ENCODE measurements at places on chromosomes 5 and 9.

- peak; percentile 37 for DNase-seq
Observed at GRCh38 chr5:134543820-134544614, 18.5 kb downstream of the JADE2 start.

- DNase-seq, result no peak
Observed at GRCh38 chr9:128399861-128400260, 20.8 kb upstream of the CERCAM start.

- no peak for DNase-seq
Observed at GRCh38 chr9:35754264-35754663, at the start of gene MSMP. TSS of gene MSMP (minus strand) at chr9:35754276. CDS start at chr9:35754129, 147 bp downstream.

- no peak for DNase-seq
Observed at GRCh38 chr9:8633784-8634183, 834.2 kb upstream of the DMAC1 start.

DNA sequence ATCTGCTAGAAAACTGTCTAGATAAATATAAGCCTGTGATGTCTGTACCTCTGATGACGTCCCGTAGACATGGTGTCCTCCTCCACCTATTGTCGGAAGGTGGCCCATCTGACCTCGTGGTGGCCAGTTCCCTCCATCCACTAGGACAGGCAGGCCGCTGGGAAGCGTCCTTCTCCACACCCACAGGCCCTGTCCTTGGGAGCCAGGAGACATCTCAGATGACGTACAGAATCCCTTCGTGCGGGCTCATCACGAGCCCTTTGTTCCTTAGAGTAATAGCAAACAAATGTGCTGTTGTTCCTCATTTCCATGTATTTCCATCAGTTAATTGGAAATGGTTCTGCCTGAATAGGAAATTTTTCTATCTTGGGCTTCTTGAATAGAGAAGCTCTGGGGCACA, 38.3 kb upstream of the TENT4A start:
- no peak for DNase-seq

GRCh38 chr5:153573326-153574033, 83.0 kb downstream of the GRIA1 start:
- DNase-seq, result no peak

DNA sequence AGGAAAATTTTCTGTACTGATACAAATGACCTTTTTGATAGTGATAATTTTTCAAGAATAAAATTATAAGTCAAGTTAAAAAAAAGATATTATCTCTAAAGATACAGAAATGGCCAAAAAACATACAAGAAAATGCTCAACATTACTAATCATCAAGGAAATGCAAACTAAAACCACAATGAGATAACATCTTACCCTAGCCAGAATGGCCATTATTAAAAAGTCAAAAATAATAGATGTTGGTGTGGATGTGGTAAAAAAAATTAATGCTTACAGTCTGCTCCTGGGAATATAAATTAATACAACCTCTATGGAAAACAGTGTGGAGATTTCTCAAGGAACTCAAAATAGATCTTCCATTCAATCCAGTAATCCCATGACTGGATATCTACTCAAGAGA, 22.9 kb upstream of the PTGER4 start:
- no peak for DNase-seq

DNA sequence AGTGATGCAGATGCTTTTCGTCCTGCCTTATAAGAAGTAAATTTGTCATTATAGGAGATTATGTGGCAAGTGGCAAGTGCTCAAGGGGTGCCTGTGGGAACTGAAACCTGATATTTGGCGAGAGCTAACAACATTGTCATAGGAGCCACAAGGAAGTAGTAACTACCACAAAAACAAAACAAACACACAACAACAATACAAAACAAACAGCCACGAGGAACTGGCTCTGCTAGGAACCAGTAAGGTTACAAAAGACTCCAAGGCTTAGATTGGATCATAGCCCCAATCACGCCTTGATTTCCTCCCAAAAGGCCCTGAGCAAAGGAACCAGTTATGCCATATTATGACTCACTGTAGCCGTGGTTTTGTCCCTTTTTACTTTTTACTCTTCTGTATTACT, 1045.2 kb downstream of the CDH12 start:
- DNase-seq, result no peak

DNA sequence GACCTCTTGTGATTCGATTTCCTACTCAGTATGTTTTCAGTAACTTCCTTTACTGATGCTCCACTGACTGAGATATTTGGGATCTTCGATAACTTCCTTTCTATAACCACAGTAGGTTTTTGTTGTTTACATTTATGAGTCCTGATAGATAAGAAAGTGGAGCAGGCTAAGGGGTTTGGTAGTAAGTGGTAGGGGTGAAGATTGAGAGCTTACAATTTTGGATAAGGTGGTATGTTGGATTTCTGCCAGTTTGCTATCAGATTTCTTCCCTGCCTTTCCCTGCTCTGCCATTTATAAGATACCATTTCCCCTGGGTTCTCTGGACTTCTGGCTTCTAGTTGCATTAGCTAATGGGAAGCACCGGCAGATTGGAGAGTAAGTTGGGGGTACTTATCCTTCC, 7.9 kb upstream of the NDUFS4 start:
- no peak for DNase-seq

- no peak for DNase-seq
Observed at GRCh38 chr5:76679231-76679630, 36.7 kb upstream of the F2R start.

- no peak for DNase-seq
Observed at GRCh38 chr5:143836161-143836725, 24.3 kb downstream of the HMHB1 start.

- DNase-seq, result peak; percentile 10
Observed at GRCh38 chr5:138981586-138981985, 106.5 kb upstream of the LRRTM2 start.

GRCh38 chr5:7910738-7911428, 41.9 kb downstream of the MTRR start:
- no peak for DNase-seq

DNA sequence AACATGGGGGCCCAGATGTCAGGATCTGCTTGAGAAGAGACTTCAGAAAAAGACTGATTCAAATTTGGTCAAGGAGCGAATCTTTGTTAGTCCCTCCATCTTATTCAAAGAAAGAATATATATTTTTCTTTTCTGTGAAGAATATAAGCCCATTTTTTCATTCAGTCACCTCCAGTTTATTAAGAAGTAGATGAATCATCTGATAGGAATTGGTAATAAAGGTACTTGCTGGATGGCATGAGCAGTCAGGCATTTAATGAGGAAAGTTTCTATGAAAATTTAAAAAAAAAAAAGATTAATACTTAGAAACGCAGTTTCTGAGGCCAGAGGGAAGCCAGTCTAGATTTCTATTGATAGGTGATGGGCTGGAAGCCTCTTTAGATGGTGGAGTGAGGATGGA, 373.1 kb upstream of the SMC2 start:
- no peak for DNase-seq

GRCh38 chr5:66987949-66988838, 208.4 kb downstream of the CD180 start:
- peak; percentile 45 for DNase-seq

DNA sequence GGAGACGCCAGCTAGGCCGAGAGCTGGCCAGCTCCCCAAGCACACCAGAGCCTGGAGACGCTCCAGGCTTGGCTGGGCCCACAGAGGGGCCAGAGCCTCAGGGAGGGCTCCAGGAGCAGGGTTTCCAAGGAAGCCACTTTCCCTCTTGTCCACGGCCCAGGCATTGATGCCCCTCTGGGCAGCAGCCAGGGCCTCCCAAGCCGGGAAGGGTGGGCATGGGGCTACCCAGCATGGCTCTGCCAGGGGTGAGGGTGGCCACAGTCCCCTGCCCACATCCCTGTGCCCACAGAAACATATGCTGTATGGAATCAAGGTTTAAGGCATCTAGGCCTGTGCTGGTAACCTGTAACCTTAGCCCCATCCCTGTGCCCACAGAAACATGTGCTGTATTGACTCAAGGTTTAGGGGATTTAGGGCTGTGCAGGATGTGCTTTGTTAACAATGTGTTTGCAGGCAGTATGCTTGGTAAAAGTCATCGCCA, 1.5 kb upstream of the DPP7 start:
- DNase-seq, result no peak

DNA sequence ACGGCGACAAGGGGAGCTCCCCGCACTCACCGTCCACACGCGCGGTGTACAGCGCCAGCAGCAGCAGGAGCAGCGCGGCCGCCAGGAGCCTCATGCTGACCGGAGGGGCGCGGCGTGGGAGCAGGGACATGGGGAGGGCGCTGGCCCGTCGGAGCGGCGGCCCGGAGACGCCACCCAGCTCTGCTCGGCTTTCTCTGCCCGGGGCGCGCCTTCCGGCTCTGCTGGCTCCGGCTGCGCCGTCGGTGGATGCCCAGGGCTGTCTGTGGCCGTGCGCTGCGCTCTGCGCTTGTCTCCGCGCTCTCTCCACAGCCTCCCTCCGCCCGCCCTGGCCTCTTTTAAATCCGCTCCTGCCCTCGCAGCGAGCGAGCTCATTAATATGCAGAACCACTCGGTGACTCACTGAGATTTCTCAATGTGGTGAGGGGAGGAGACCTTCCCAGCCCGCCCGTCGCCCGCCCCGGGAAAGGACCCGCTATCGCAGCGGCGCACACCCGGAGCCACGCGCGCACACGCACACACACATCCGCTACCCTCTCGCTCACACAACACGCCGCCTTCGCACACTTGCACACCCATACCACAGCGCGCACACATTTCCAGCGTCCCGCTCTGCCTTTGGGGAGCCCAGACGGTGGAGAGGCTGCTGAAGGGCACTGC, at the start of gene CXCL14:
TSS of gene CXCL14 (minus strand) at position 307 of the 657 bp plus-strand sequence. CDS start at position 94, 213 bp downstream.
- DNase-seq, result no peak
